ENCODE measurements at places on chromosomes 7 and 10.

- no peak for DNase-seq
Measured at GRCh38 chr7:102287981-102288278, 1.3 kb downstream of the SH2B2 start.

DNA sequence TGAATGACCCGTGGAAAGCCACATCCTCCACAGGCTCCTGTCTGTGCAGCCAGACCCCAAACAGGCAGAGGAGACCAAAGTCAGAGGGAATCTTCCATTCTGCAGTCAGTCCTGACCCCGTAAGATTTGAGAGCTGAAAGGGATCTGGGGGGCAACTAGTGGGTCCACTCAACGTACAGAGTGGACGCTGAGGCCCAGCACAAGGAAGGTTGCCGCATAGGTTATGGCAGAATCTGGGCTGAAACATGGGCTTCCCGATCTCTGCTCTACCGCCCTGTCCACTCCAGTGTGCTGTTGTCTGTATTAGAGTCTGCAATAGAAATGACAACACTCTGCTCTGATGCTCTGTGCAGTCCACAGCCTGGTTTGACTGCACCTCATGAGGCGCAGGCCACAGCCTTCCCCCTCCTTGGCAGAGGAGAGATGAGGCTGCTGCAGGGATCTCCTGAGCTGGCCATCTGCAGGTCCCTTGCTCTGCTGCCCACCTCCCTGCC, 7.9 kb upstream of the ZNF22 start:
- DNase-seq: no peak

- DNase-seq: no peak
Measured at GRCh38 chr10:102752934-102753664, 9.4 kb downstream of the WBP1L start.

DNA sequence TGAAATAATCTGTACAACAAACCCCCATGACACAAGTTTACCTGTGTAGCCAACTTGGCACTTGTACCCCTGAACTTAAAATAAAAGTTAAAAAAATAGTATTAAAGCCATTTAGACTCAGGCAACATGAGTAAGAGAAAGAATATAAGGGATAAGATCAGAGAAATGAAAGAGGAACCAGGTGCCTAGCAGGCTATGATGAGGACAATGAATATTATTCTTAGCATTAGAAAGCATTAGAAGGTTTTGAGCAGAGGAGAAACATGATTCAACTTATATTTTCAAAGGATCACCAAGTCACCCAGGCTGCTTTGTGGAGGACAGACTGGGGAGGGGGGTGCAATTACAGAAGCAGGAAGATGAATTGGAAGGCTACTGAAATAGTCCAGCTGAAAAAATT, 48.1 kb upstream of the TES start:
- DNase-seq: no peak

DNA sequence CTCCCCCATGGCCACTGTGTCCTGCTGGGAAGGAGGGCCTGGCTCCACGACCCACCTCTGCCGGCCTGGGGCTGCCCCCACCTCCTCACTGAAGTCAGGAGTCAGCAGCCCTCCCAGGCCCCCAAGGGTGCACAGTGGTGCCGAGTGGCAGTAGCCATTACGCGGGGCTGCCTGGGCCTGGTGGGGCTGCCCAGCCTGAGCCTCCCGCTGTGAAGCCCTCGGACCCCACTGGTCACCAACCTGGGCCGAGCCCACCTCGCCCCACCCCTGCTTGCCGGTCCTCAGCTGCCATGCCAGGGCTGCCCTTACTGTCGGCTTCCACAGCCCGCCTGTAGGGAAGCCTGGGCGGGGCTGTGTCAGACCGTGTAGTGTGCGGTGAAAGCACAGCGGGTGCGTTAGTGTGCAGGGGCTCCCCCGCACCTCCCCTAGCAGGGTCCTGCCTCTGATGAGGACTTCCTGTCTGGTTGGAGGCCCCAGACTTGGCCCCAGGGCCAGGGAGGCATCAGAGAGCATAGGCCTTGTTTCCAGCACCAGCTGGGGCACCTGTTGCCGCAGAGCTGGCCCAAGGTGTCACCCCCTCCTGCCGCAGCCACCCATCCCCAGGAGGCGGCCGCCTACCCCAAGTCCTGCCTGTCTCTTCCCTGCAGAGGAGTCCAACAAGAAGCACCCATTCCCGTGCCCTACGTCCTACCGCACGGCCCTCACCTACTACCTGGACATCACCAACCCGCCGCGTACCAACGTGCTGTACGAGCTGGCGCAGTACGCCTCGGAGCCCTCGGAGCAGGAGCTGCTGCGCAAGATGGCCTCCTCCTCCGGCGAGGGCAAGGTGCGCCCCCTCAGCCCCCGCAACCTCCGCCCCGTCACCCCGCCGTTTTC, 10.0 kb downstream of the TMEM120A start:
- no peak for DNase-seq

DNA sequence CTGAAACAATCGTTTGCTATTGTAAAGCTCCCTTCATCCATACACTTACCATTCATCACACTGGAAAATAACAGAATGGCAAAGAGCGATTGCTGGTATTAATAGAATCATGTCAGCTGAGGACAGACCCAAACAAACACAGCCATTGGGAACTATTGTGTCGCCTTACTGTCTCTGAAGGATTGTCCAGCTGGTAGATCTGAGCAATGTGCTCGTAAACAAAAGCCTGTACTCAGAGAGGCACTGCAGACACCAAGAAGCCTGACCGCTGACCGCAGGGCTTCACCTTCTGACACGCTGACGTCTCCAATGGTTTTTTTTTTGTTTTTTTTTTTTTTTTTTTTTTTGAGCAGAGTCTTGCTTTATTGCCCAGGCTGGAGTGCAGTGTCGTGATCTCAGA, 151.0 kb upstream of the FRMD4A start:
- DNase-seq: no peak

DNA sequence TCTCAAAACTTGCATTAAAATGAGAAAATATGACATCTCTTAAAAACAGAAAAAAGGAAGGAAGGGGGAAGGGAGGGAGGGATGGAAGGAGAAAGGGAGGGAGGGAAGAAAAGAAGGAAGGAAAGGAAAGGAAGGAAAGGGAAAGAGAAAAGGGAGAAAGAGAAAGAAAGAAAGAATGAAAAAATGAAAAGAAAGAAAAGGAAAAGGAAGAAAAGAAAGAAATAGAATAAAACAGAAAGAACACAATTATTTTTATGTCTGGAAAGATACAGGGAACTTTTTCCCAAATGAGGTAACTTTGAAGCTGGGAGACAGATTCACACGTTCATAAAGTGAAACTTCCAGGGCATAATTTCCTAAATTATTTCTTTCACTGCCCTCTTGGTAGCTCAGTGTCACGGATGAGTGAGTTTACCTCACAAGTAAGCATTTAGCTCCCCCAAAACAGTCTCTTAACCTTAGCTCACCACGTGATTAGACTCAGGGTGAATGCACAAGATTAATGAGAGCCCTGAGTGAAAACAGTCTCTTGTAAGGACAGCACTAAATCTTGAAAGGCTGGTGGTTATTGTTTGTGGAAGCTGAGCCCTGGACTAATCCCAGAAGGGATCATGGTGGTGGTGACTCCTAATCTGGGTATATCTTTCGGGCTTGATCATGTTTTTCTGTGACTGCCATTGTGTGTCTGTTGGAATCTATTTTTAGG, 74.1 kb upstream of the HDAC9 start:
- no peak for DNase-seq

- no peak for DNase-seq
Measured at GRCh38 chr10:37734971-37735370, 122.4 kb downstream of the ZNF248 start.

- DNase-seq: no peak
Measured at GRCh38 chr7:68684246-68684839, 913.9 kb upstream of the AUTS2 start.

DNA sequence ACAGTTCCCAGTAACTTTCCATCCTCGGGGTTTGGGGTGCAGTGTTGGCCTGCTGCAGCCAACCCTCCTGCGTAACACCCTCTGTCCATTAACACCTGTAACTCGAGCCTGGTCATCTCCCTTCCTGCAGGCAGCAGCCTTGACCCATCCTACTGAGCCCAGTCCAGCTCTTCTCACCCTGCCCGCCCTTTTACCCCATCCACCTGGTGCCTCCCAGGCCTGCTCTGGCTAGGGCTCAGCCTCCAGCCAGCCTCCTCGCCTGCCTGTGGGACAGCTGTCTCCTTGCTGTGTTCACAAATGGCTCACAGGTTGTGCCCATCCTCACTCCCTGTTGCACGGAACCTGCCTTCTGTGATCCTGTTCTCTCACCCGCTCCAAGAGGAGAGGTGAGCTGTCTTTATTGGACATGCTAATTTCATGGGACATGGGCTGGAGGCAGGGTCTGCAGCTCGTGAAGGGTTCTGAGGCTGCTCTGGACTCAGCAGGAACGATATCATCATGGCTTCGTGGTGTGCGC, 277.2 kb upstream of the TCERG1L start:
- no peak for DNase-seq
